ENCODE measurements at places on chromosomes 7 and 10. TPM values are rescaled to one million over a fixed set of nuclear protein-coding genes. Genes with fewer than 3 reads are reported as not detected.

The FOXI2 gene
- not detected for total RNA-seq

The POR gene
- total RNA-seq: 120 TPM

The PDGFA gene
- 44.7 TPM for total RNA-seq

The SEC24C gene
- 60.9 TPM for total RNA-seq

The CCDC3 gene
- total RNA-seq: 10.5 TPM

- no peaks in the 10 kb centered on the region for H3K27me3 ChIP-seq
- H3K27ac ChIP-seq: no peak overlapping the region
- H3K4me3 ChIP-seq: no peak overlapping the region
- H3K4me1 ChIP-seq: no peaks in the 10 kb centered on the region
- no peak for DNase-seq
- no peaks in the 10 kb centered on the region for H3K36me3 ChIP-seq
Observed at GRCh38 chr7:90025771-90026170, 128.5 kb upstream of the STEAP1 start.

- H3K4me1 ChIP-seq: peaks cover 27% of the 10 kb centered on the region
- peak; percentile 74 for DNase-seq
- peaks cover 4% of the 10 kb centered on the region for H3K27me3 ChIP-seq
- H3K4me3 ChIP-seq: peak overlapping the region; percentile 18
- H3K36me3 ChIP-seq: no peaks in the 10 kb centered on the region
Observed at GRCh38 chr10:76082956-76083355, 651.5 kb downstream of the LRMDA start.

The PRF1 gene
- total RNA-seq: 6.4 TPM

- H3K27me3 ChIP-seq: no peaks in the 10 kb centered on the region
- no peak for DNase-seq
- H3K4me3 ChIP-seq: no peak overlapping the region
- no peak overlapping the region for H3K27ac ChIP-seq
- no peaks in the 10 kb centered on the region for H3K4me1 ChIP-seq
Observed at GRCh38 chr7:17559388-17559787, 260.9 kb downstream of the AHR start.

The GIMAP2 gene
- total RNA-seq: not detected

The ASAH2 gene
- 10.7 TPM for total RNA-seq

- no peak overlapping the region for H3K4me3 ChIP-seq
- no peaks in the 10 kb centered on the region for H3K27me3 ChIP-seq
- DNase-seq: no peak
Observed at GRCh38 chr10:113028456-113029440, 78.7 kb downstream of the TCF7L2 start.

- no peak overlapping the region for H3K4me3 ChIP-seq
- H3K27ac ChIP-seq: no peak overlapping the region
- no peaks in the 10 kb centered on the region for H3K36me3 ChIP-seq
- no peaks in the 10 kb centered on the region for H3K27me3 ChIP-seq
- no peak for DNase-seq
Observed at GRCh38 chr10:132336919-132337407, 5.0 kb downstream of the LRRC27 start.

The MLXIPL gene
- 79.4 TPM for total RNA-seq

- DNase-seq: no peak
- no peak overlapping the region for H3K27ac ChIP-seq
- no peak overlapping the region for H3K4me3 ChIP-seq
Observed at GRCh38 chr10:19592276-19592675, 224.0 kb upstream of the PLXDC2 start.

The DRGX gene
- not detected for total RNA-seq

The CYP2C18 gene
- total RNA-seq: 0.17 TPM

The GRM3 gene
- total RNA-seq: not detected

The CHN2 gene
- 2.1 TPM for total RNA-seq

DNA sequence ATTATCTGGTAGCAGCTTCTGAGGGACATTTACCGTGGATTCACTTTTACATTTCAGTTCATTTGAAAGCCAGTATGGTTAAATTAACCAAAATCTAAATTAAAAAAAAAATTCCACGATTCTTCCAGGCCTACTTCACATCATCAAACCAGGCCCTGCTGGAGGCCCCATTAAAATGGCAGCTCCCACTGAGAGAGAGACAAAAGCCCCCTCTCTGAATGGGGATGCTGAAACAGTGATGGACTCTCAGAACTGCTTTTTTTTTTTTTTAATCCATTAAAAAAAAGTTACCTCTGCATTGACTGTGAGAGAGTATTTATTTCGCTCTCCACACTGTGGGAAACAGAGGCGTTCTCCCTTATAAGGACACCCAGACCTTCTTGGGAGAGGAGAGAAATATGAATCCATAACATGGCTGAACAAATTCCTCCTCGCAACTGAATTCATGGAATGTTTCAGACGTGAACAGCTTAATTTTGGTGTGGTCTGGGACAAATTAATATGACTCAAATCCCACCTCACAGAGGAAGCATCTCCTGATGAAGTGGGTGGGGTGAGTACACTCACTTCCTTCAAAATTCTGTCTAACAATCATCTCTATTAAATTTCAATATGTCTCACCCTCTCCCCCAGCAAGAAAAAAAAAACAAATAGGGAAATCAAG, 73.5 kb downstream of the SAMD9 start:
- H3K4me3 ChIP-seq: no peak overlapping the region
- H3K27me3 ChIP-seq: no peaks in the 10 kb centered on the region
- DNase-seq: no peak
- peaks cover 12% of the 10 kb centered on the region for H3K4me1 ChIP-seq
- no peak overlapping the region for H3K27ac ChIP-seq
- no peaks in the 10 kb centered on the region for H3K36me3 ChIP-seq

The EIF5AL1 gene
- total RNA-seq: 5.6 TPM

Measured in HCT116 (cell line).